ENCODE measurements at places on chromosomes 4 and X.
A peak's percentile ranks its signal among the peaks of the same experiment; 100 is the strongest.

GRCh38 chrX:18173494-18174180 lies 47.0 kb downstream of the BEND2 start:
- DNase-seq: no peak

DNA sequence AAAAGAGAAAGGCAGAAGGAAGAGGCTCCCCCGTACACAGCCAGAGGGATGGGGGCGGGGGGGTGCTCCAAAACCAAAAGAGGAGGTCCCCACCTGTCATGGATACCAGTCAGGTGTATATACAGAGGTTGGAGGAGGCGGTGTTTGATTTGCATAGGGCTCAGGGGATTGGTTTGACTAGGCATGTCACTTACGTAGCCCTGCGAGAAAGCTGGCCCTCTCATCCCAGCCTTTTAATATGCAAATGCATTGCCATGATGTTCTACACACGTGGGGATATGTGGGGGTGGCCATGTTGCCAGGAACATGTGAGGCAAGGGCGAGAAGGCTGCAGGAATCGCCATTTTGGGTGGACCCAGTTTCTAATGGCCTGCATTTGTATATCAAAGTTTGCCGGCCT lies 38.6 kb downstream of the TMEM150C start:
- DNase-seq: no peak

DNA sequence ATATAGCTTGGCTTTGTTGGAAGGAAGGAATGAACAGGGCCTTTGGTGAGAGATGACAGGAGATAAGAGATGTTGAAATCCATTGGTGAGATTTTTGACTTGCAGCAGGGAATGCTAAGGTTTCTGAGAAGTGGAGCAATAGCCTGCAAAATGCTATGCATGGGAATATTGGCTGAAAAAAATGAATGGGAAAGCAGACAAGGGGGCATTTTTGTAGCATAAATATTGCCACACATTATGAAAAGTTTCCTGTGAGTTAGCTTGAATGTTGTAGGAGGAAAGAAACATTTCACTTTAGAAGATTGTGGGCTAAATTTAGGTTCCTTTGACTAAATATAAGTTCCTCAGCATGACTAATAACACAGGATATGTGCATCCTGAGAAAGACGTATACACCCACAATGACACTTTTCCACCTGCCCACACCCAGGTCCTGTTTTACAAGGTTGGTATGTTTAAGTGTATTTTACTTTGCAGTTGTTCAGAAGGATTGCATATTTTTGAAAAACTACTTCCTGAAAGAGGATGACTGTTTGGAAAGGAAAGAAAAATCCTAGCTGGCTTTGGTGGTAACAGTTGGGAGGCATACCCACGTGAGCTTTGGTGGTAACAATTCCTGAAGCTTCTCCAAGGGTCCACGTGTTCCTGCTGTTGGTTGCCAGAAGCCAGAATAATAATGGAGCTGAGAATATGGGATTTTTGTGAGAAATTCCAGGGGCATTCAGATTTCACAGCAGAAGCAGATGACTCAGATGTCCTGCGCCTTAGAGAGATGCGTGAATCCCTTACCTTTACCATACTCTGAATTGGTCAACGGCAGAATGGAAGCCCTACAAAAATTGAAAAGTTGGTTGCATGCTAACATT lies 28.5 kb downstream of the PHEX start:
- DNase-seq: no peak

- DNase-seq: no peak
These were observed 13.2 kb downstream of the SPOCK3 start for GRCh38 chr4:167221084-167221483.

GRCh38 chr4:98544141-98544817 lies 114.1 kb downstream of the TSPAN5 start:
- DNase-seq: no peak

GRCh38 chr4:152255437-152255836 lies 280.5 kb downstream of the FBXW7 start:
- no peak for DNase-seq

DNA sequence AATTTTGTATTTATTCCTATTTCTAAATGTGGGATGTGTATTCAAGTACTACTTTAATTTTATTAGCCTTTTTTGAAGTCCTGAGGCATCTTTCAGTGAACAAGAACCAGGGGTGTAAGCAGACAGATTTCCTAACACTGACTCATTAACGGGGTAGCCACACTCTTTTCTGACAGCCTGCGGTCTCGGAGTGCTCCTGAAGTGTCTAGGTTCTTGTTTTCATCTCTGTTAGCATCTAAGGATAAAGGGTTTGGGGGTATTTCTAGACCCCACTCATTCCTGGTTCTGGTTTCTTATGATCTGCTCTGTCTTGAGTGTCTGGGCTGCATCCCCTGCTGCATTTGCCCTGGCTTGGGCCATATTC lies 71.9 kb downstream of the GC start:
- no peak for DNase-seq

DNA sequence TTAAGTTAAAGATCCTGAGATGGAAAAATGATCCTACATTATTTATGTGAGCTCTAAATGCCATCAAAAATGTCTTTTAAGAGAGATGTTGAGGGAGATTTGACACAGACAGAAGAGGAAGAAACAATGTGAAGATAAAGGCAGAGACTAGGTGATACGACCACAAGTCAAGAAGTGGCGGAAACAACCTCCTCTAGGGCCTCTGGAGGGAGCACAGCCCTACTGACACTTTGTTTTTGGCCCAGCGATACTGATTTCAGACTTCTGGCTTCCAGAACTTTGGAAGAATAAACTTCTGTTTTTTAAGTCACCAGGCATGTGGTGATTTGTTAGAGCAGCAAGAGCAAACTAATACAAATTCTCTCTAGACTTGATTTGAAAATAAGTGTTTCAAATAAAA lies 1216.1 kb downstream of the FSTL5 start:
- DNase-seq: no peak

DNA sequence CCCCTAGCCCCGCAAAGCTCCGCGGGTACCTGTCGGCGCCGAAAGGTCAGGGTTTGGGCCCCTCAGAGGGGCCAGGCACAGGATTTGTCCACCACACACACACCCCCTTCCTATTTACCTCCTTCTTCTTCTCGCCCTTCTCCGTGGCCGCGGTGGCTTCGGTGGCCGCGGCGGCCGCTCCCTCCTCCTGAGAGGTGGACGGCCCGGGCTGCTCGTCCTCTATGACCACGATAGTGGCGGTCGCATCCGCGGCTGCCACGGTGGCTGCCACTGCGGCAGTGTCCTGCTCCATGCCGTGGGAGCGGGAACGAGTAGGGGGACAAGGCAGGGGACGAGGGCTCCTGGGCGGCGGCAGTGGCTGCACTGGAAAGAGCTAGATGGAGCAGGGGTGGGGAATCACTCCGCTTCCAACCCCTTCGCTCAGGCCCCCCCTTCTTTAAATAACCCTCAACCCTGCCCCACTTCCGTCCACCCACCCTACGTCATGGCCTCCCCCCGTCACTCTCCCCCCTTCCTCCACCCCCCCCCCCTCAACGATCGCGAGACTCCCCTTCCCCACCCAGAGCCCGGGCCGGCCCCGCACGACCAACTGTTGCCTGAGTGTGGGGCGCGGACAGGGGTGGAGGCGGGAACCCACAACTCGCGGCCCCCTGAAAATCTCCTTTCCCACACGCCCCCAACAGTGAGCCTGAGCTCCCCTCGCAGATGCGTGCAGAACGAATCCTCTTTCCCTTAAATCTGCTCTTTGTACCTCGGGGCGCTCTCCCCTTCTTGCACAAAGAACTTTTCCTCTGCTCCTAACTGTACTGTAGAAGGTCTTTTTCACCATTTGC lies at the start of gene SMARCA1:
Gene SMARCA1, minus strand, starts transcription at position 412 of the 833 bp plus-strand sequence. Its CDS starts 120 bp downstream, at position 292.
- DNase-seq: peak; percentile 26

DNA sequence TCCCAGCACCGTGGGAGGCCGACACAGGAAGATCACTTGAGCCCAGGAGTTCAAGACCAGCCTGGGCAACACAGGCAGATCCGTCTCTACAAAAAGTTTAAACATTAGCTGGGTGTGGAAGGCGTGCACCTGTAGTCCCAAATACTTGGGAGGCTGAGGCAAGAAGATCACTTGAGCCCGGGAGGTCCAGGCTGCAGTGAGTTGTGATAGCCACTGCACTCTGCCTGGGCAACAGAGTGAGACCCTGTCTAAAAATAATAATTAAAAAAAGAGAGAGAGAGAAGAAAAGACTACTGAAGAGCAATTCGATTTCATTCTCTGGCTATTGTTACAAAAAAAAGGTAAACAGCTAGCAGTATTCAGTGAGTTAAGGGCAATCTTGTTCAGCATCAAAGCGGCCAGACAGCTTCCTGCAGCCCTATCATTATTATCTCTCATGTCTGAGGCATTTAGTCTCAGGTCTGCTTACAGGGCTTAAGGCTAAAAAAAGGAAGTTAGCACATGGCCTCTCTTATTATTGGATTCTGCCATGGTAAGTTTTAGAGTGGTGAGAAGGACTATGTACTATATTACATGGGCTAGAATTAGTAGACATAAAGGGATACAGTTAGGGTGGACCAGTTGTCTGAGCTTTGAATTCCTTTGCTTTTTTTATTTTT lies 37.9 kb downstream of the ARHGEF6 start:
- DNase-seq: no peak

DNA sequence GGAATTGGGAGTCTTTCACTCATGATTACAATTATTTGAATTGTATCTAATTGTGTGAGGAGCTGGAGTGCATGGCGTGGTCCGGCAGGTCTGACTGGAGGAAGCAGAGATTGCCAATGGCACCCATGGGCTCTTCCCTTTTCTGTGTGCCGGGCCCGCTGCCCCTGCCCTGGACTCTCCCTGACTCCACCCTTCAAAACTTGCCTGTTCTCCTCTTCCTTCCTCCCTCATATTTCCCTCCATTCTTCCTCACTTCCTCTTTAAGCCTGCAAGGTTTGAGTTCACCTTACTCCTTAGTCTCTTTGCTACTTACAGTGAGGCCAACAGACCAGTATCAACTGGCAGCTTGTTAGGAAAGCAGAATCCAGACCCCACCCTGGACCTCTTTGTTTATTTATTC lies 6.5 kb upstream of the STBD1 start:
- no peak for DNase-seq

- no peak for DNase-seq
These were observed 594.7 kb downstream of the SMARCA1 start for GRCh38 chrX:128928636-128929035.

DNA sequence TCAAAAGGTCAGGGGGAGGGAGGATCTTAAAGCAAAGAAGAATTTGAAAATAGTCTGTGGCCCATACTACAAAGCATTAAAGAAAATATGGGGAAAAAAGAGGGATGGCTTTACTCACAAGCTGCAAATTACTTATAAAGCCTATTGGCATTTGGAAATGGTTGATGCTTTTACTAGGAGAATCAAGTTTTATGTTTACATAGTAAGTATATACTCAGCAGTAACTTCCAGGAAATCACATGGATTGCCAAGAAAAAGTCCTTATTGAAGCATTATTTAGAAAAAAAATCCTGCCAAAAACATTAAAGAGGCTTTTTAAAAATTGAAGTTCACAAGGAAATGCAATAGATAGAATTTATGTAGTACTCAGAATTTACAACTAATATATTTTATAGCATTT lies 8.4 kb upstream of the SH3RF1 start:
- no peak for DNase-seq

- DNase-seq: no peak
These were observed 216.2 kb upstream of the VEGFC start for GRCh38 chr4:177008836-177009501.

DNA sequence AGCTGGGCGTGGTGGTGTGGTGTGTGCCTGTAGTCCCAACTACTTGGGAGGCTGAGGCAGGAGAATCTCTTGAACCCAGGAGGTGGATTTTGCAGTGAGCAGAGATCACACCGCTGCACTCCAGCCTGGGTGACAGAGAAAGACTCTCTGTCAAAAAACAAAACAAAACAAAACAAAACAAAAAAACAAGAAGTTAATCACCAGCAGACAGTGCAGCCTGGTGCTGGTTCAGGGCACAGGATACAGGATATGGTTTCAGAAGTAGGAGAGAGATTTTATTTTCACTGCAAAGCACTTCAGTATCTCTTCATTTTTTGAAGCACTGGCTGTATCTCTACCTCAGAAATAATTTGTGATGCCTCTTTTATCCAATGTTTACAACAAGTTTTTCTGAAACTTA lies 1222.9 kb upstream of the PRKX start:
- DNase-seq: no peak

GRCh38 chr4:1030559-1030958 lies 19.1 kb downstream of the FGFRL1 start:
- no peak for DNase-seq

GRCh38 chr4:126113058-126113457 lies 798.3 kb downstream of the FAT4 start:
- DNase-seq: no peak

- no peak for DNase-seq
These were observed 90.0 kb downstream of the PSAPL1 start for GRCh38 chr4:7344636-7345155.

DNA sequence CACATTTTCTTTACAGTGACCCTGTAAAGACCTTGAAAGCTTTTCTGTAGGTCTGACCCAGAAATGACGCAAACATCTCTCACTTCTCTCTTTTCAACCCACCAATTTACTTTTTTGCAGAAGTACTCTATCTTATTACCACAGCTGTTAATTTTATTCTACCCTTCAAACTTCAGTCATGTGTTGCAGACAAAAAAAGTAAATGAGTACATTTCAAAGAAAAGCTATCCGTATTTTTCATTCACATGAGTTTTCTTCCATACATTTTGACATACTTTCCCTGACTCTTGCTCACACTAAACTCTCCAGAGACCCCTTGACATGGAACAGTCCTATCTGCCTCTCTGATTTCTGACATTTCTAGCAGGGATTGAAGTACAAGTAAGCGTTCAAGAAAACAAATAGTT lies 51.7 kb downstream of the SLC7A11 start:
- DNase-seq: no peak

DNA sequence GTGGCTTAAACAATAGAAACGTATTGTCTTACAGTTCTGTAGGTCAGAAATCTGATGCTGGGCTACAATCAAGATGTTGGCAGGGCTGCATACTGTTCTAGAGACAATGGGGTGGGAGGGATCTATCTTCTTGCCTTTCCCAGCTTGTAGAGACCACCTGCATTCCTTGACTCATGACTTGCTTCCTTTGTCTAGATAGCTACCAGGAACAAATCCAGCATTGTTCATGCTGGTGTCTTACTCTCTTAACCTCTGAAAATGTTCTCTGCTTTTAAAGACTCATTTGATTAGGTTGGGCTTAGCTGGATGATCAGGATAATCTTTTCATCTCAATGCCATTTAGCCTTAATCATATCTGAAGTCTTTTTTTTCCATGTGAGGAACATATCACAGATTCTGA lies 169.0 kb downstream of the ZNF330 start:
- DNase-seq: no peak

GRCh38 chr4:156060661-156061060 lies 107.0 kb upstream of the CTSO start:
- DNase-seq: no peak

DNA sequence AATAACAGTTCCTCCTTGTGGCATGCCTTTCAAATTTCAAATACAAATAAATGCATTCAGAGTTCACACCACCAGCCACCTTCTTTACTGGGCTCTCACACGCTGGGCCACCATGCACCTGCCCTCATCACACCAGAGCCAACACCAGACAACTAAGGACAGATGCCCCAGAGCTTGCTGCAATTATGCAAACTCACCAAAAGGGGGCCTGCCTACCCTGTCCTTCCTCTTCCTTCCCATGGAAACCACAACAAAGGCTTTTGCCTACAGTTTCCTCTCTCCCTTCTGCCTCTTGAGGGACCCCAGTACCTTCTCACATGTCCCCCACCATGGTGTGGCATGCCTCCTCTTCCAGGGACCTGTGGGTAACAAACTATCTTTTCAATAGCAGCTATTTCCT lies 1333.9 kb upstream of the TENM3 start:
- no peak for DNase-seq

Measured in RWPE2 (cell line).